ENCODE measurements at places on chromosomes 7 and 10. TPM values are rescaled to one million over a fixed set of nuclear protein-coding genes. Genes with fewer than 3 reads are reported as not detected.

KAZALD1 gene
- 1.5 TPM for total RNA-seq

PARG gene
- total RNA-seq: 31.0 TPM

TTYH3 gene
- 45.8 TPM for total RNA-seq

CTTNBP2 gene
- total RNA-seq: 8.0 TPM

MYL10 gene
- not detected for total RNA-seq

TRIL gene
- 4.5 TPM for total RNA-seq

COL28A1 gene
- total RNA-seq: 0.16 TPM

POLR2J3 gene
- total RNA-seq: 39.3 TPM

GPR26 gene
- total RNA-seq: not detected

NPC1L1 gene
- not detected for total RNA-seq

SFTPA1 gene
- not detected for total RNA-seq

ANKIB1 gene
- 61.2 TPM for total RNA-seq

SLC25A13 gene
- total RNA-seq: 33.7 TPM

HOXA11 gene
- 0.17 TPM for total RNA-seq

SFR1 gene
- 5.8 TPM for total RNA-seq

PTF1A gene
- total RNA-seq: not detected

PILRA gene
- not detected for total RNA-seq

MARVELD1 gene
- 39.8 TPM for total RNA-seq

GJD4 gene
- not detected for total RNA-seq

TET1 gene
- 0.24 TPM for total RNA-seq

FBXO24 gene
- total RNA-seq: 0.45 TPM

AKR1B15 gene
- total RNA-seq: not detected

RBM48 gene
- total RNA-seq: 9.0 TPM

VSTM4 gene
- not detected for total RNA-seq

FFAR4 gene
- not detected for total RNA-seq

TMEM184A gene
- total RNA-seq: 9.2 TPM

TAC1 gene
- not detected for total RNA-seq

HACD1 gene
- 30.3 TPM for total RNA-seq

CNTNAP2 gene
- not detected for total RNA-seq

FGL2 gene
- total RNA-seq: not detected

PNLIPRP1 gene
- total RNA-seq: not detected

PRSS37 gene
- total RNA-seq: not detected

MRC1 gene
- not detected for total RNA-seq

WDFY4 gene
- total RNA-seq: 0.19 TPM

ASNS gene
- total RNA-seq: 188 TPM

GSTO2 gene
- total RNA-seq: 16.2 TPM

LUC7L2 gene
- total RNA-seq: 110 TPM
